Activated CD8-positive, alpha-beta T cell treated with anti-CD3 and anti-CD28 coated beads for 36 hours (primary cell): ENCODE measurements at places on chromosomes 16 and 17. TPM values are rescaled to one million over a fixed set of nuclear protein-coding genes. Genes with fewer than 3 reads are reported as not detected.
A peak's percentile ranks its signal among the peaks of the same experiment; 100 is the strongest.

Gene ITGA2B
- total RNA-seq: 1.1 TPM

GRCh38 chr16:72241930-72242329 is 70.0 kb upstream of the PMFBP1 start:
- peak; percentile 4 for DNase-seq

DNA sequence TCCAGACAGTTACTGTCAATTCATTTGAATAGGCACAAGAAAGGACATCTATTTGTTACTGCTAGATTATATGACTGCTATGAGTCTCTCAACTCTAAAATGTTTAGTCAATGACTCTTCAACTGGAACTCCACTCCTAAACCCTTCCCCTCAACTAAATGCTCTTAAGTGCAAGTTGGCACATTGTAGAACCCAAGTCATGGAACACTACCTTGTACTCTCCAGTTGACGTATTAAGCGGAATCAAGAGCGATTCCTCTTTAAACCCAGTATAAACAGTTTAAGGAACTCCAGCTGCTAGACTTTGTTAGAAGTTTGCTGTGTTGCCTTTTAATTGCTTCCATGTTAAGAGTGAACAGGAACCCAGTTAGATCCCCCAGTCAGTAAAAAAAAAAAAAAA is 44.6 kb downstream of the STH start:
- no peak for DNase-seq

DNA sequence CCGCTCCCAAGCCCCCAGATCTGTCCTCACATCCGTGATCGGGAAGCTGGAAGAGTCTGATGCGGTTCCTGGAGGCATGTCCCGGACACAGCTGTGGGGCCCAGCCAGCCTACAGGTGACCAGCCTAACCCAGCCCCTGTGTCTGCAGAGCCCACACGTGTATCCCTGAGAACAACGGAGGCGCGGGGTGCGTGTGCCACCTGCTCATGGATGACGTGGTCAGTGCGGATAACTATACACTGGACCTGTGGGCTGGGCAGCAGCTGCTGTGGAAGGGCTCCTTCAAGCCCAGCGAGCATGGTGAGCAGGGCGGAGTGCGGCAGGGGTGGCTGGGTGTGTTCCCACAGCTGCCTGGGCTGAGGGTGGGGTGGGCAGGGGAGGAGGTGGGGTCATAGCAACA is 30.9 kb downstream of the IL4R start:
- no peak for DNase-seq

DNA sequence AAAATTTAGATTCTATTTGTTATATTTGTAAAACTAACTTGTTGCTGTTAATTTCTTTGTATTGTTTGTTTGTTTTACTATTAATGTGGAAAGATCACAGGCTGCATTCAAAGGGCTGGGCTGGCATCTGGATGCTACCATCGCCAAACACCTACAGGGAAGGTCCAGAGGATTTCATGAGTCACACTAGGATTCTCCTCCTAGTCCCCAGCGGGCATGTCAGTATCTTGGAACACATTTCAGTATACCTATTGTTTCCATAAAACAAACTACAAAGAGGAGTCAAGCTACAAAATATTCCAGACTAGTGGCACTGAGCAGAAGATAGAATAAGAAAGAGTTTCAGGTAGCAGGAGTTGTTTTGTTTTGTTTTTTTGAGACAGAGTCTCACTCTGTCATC is 55.3 kb downstream of the NOG start:
- DNase-seq: no peak

GRCh38 chr17:3972931-3973330 is 8.7 kb upstream of the ATP2A3 start:
- DNase-seq: no peak

- DNase-seq: no peak
These were observed 15.1 kb upstream of the BBS2 start for GRCh38 chr16:56534847-56535383.

Gene YBX2
- 0.83 TPM for total RNA-seq

Gene CIBAR2
- total RNA-seq: not detected

Gene CDH11
- not detected for total RNA-seq

DNA sequence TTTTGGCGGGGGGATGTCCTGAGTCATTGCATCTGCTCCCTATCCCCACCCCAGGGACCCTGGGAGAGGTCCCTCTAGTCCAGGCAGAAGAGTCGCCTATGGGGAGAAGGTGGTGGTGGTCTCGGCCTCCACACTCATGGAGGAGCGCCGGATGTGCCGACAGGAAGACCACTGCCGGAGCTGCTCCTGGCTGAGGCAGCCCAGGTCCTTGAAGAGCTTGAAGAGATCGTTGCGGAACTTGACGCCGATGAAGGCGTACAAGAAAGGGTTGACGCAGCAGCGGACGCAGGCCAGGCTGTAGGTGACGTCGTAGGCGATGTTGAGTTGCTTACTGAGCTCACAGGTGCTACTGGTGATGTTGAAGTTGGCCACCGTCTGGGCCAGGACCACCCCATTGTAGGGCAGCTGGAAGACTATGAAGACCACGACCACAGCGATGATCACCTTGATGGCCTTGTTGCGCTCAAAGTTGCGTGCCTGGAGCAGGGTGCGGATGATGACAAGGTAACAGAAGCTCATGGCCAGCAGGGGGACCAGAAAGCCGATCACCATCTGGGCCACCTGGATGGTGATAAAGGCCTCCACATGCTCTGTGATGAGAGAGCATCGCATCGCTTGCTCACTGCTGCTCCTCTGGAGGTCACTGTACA is 10.5 kb downstream of the CCR7 start:
- peak; percentile 65 for DNase-seq

Gene WDR59
- 59.1 TPM for total RNA-seq

Gene MCRIP2
- total RNA-seq: 62.7 TPM

- DNase-seq: no peak
These were observed 50.4 kb downstream of the VAT1L start for GRCh38 chr16:77838597-77839255.

DNA sequence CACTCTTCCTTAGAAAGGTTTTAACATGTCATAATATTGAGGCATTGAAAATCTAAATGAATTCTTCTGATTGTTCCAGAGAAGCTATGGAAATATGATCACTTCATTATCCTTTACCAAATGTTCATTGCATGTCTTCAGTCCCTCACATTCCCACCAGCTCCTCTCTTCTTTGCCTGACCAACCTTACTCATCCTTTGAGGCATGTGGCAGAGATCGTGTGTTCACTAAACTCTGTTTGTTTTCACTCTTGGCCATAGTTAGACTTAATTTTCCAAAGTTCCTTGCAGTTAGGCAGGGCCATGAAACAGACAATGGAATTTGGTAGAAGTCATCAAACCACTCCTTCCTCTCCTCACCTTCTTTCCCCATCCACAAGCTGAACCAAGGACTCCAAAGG is 266.5 kb upstream of the HSBP1 start:
- no peak for DNase-seq

Gene GNGT2
- total RNA-seq: 23.9 TPM

Gene KRT33A
- total RNA-seq: not detected

GRCh38 chr16:78246559-78246958 is 147.1 kb downstream of the WWOX start:
- DNase-seq: no peak

Gene NGFR
- total RNA-seq: 0.09 TPM

GRCh38 chr16:47976636-47977210 is 179.1 kb downstream of the ABCC12 start:
- no peak for DNase-seq

DNA sequence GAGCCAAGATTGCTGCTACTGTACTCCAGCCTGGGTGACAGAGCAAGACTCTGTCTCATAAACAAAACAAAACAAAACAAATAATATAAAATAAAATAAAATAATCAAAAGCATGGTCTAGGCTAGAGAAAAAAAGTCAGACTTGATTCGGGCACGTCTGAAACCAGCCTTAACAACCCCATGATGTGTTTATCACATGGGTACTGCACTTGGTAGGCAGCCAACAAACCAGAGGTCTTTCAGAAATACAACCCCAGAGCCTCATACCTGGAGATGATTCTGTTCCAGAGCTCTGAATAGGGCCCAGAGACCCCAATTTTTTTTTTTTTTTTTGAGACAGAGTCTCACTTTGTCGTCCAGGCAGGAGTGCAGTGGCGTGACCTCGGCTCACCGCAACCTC is 9.6 kb upstream of the HAPSTR1 start:
- no peak for DNase-seq

Gene ELMO3
- total RNA-seq: 5.0 TPM

DNA sequence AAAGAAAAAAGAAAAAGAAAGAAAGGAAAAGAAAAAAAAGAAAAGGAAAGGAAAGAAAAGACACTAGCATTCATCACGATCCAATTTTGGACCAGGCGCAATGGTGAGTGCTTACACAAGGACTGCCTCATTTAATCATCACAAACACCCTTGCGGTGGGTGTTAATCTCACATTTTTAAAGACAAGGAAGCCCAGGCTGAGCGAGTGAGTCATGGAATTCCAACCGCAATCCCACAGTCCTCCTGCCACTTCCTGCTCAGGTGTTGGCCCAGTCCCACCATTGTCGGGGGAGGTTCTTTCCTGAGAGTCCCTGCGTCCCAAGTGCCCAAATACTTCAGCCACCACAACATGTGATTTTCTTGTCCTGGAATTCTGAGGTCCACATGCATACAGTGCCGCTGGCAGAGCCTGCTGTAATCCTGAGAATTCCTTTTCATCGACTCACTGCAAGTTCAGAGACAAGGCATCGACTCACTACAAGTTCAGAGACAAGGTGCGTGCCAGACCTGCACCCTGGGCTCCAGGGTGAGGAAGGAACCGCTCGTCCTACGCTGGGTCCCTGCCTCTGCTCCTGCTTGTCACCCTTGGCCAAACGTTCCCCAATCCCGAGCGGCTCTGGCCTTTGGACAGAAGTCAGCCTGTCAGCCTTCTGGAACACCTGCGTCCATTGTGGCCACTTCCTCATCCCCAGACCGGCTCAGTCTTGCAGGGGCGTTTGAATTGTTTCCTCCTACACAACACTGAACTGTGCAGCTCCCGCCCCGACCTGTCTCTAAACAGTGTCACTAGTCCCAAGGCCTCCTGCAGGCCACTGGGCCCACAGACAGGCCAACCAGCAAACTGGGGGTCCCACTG is 5.8 kb downstream of the ZG16B start:
- DNase-seq: no peak

GRCh38 chr17:73616873-73617404 is 27.3 kb downstream of the SDK2 start:
- no peak for DNase-seq

Gene EME1
- 48.6 TPM for total RNA-seq

- DNase-seq: no peak
These were observed 24.0 kb upstream of the PHB1 start for GRCh38 chr17:49438436-49439278.

Gene UMOD
- total RNA-seq: not detected

Gene MYH2
- total RNA-seq: not detected

- no peak for DNase-seq
These were observed 59.6 kb downstream of the YPEL2 start for GRCh38 chr17:59391021-59391420.

DNA sequence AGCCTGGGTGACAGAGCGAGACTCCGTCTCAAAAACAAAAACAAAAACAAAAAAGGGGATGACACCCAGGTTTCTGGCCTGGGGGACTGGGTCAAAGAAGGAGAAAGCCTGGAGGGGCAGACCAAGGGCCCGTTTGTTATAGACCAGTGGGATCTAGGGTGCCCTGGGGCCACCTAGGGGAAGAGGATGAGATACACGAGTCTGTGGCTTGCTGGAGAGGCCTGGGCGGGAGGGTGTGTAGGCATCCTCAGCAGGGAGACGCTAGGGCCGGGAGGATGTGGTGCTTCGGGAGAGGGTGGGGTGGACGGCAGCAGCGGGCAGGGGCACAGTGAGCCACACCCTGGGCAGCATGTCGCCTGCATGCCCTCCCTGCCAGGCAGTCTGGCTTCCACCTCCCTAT is 17.1 kb upstream of the CRK start:
- peak; percentile 58 for DNase-seq

- DNase-seq: no peak
These were observed 65.6 kb downstream of the SDR42E1 start for GRCh38 chr16:81945665-81946064.
